ENCODE measurements at places on chromosomes 1 and 21.

DNA sequence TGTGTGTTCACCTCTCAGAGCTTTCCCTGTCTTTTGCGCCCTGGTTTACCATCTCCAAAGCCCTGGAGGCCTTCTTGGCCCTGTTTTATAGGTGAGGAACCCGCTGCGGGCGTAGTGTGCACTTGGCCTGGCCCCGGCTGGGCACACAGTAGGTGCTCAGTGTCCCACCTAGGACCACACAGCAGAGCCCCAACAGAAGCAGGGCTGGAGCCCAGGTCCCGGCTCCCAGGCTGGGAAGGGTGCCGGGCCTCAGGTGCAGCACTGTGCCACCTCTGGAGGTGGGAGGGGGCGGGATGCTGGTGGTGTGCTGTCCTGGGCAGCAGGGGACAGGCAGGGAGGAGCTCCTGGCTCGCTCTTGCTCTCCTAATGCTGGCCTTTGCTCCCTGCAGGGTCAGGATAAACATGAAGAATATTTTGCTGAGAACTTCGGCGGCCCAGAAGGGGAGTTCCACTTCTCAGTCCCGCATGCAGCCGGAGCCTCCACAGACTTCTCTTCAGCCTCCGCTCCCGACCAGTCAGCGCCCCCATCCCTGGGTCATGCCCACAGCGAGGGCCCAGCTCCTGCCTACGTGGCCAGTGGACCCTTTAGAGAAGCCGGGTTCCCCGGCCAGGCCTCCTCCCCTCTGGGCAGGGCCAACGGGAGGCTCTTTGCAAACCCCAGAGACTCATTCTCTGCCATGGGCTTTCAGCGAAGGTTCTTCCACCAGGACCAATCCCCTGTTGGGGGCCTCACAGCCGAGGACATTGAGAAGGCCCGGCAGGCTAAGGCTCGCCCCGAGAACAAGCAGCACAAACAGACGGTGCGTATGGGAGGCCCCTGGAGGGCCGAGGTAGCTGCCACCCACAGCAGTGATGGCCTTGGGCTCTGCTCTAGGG, 24.8 kb downstream of the COQ8A start:
- no peaks in the 10 kb centered on the region for H3K27me3 ChIP-seq
- H3K36me3 ChIP-seq = peaks cover 15% of the 10 kb centered on the region
- no peaks in the 10 kb centered on the region for H3K4me1 ChIP-seq
- H3K27ac ChIP-seq = no peak overlapping the region

GRCh38 chr1:3029481-3029961, 8.3 kb downstream of the ACTRT2 start:
- peaks cover 5% of the 10 kb centered on the region for H3K27me3 ChIP-seq
- no peaks in the 10 kb centered on the region for H3K4me1 ChIP-seq
- no peak overlapping the region for H3K4me3 ChIP-seq
- H3K36me3 ChIP-seq = no peaks in the 10 kb centered on the region

DNA sequence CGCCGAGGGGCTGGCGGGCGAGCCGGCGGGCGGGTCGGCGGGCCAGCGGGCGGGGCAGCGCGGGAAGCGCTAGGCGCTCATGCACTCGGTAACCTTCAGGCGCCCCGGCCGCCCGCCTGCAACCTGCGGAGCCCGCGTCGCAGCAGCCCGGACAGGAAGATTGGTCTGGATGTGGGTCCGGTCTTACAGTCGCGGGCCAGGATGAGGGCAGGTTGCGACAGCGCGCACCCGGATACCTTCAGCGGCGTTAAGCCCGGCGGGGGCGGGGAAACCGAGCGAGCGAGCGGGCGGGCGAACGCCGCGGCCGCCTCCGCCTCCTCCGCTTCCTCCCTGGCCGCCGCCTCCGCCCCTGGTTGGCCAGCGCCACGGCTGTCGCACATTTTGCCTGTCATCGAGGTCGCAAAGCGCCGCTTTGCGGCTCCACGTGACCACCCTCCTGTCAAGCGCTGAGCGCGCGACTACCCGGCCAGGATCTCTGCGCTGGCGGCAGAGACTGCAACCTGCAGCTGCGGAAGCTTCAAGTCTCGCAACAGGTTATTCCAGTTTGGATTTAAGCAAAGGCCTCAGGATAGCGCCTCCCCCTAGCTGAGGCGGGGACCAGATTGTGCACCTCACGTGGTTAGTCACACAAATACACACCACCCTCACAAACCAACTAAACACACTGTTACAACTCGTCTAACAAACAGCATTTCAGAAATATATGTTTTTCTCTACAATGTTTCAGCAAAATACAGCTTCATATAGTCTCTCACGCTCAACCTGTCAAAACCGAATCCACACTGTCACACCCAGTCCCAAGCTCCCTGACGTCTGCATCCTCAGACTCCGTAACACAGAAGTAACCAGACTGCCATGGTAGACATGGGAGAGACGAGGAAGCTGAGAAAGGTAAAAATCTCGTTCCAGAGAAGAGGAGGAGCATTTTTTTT, at the start of gene FAF1:
TSS of gene FAF1 (minus strand) at position 355 of the 932 bp plus-strand sequence. CDS start 456 bp downstream, outside the sequence.
- no peaks in the 10 kb centered on the region for H3K36me3 ChIP-seq
- peaks cover 18% of the 10 kb centered on the region for H3K27me3 ChIP-seq
- DNase-seq = peak; percentile 98
- H3K4me3 ChIP-seq = peak within 1 kb of the TSS; percentile 89
- peak within 1 kb of the TSS; percentile 96 for H3K27ac ChIP-seq

DNA sequence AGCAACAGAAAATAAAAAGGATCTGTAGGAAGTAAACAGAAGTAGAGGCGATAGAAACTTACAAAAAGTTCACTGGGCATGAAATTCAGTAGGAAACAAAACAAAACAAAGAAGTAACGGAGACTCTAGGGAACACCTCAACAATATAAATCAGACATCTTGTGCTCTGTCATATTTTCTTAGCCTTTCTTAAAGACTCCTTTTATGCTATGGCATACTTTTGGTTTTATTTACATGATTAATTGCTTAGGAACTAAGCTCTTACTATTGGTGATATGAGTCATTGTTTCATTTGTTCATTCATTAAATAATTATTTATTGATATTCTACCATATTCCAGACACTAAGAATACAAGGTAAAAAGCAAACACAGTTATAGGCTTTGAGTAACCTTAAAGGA, 126.6 kb downstream of the KCNT2 start:
- H3K4me3 ChIP-seq = no peak overlapping the region
- peaks cover 2% of the 10 kb centered on the region for H3K4me1 ChIP-seq
- H3K27me3 ChIP-seq = no peaks in the 10 kb centered on the region
- H3K36me3 ChIP-seq = peaks cover 18% of the 10 kb centered on the region
- no peak for DNase-seq

DNA sequence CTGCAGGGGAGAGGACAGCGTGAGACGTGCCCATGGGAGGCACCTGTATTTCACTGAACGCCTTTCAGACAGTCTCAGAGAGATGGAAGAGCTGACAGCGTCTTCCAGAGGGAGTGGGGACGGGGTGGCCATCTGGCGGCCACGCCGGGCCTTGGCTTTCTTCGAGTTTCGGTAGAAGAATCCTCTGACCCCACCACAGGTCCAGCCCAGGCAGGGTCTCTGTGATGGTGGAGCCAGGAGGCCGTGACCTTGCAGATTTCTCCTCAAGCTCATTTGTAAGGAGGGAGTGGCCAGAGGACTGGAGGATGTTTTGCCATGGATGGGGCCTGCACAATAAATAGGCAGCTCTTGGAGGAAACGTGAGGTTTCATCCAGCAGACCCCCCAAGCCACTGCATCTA, 47.6 kb upstream of the ADARB1 start:
- no peaks in the 10 kb centered on the region for H3K36me3 ChIP-seq
- peaks cover 12% of the 10 kb centered on the region for H3K4me1 ChIP-seq
- H3K4me3 ChIP-seq = no peak overlapping the region
- H3K27me3 ChIP-seq = peaks cover 28% of the 10 kb centered on the region
- peak overlapping the region; percentile 10 for H3K27ac ChIP-seq

DNA sequence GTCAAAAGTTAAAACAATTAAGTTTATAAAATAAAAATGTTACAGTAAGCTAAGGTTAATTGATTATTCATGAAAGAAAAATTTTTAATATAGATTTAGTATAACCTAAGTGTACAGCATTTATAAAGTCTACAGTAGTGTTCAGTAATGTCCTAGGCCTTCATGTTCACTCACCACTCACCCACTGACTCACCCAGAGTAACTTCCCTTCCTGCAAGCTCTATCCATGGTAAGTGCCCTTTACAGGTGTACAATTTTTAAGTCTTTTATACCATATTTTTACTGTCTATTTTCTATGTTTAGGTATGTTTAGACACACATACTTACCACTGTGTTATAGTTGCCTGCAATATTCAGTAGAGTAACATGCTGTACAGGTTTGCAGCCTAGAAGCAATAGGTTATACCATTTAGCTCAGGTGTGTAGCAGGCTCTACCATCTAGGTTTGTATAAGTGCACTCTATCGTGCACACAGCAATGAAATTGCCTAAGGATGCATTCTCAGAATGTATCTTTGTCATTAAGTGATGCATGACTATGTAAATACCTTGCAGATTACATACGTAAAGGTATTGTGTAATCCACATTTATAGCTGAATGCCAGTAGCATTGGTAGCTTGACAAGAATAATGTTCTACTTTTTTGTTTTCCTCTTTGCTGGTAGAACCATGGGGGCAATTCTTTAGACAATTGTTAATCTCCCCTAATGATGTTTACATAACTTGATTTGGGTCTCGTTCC, 35.7 kb upstream of the GPR88 start:
- no peak overlapping the region for H3K4me3 ChIP-seq
- H3K27me3 ChIP-seq = no peaks in the 10 kb centered on the region
- H3K27ac ChIP-seq = peak overlapping the region; percentile 52
- H3K36me3 ChIP-seq = peaks cover 28% of the 10 kb centered on the region
- H3K4me1 ChIP-seq = no peaks in the 10 kb centered on the region

GRCh38 chr1:30919025-30919881, 10.7 kb upstream of the SDC3 start:
- no peak for DNase-seq
- H3K36me3 ChIP-seq = no peaks in the 10 kb centered on the region
- no peak overlapping the region for H3K4me3 ChIP-seq
- H3K27ac ChIP-seq = no peak overlapping the region

GRCh38 chr1:226576601-226577000, 28.0 kb downstream of the STUM start:
- H3K27ac ChIP-seq = peak overlapping the region; percentile 8
- peaks cover 5% of the 10 kb centered on the region for H3K27me3 ChIP-seq
- no peaks in the 10 kb centered on the region for H3K4me1 ChIP-seq
- H3K36me3 ChIP-seq = no peaks in the 10 kb centered on the region
- H3K4me3 ChIP-seq = no peak overlapping the region

- H3K4me1 ChIP-seq = no peaks in the 10 kb centered on the region
- no peak overlapping the region for H3K4me3 ChIP-seq
- no peaks in the 10 kb centered on the region for H3K36me3 ChIP-seq
- peaks cover 3% of the 10 kb centered on the region for H3K27me3 ChIP-seq
- DNase-seq = no peak
Measured at GRCh38 chr1:166675213-166675612, 164.1 kb upstream of the POGK start.

- no peak for DNase-seq
- H3K27ac ChIP-seq = no peak overlapping the region
- peaks cover 7% of the 10 kb centered on the region for H3K4me1 ChIP-seq
- no peaks in the 10 kb centered on the region for H3K27me3 ChIP-seq
Measured at GRCh38 chr1:150609732-150610131, 19.7 kb downstream of the ENSA start.

DNA sequence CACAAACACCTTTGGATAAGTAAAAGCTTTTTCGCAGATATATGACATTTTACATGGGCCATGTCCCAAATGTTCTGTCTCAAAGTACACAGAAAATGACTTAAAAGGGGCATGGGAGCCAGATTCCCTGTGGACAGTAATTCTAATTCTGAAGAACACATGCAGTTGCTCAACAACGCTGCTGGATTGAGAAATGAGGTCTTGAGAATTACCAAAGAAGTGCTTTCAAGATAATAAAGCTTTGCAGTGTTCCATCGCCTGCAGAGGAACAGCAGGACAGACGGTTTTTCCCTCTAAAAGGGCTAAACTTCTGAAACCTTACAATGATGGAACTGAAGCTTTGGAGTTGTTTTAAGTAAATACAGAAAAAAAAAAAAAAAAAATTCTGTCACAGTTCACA, 55.3 kb upstream of the HSPA13 start:
- H3K27ac ChIP-seq = no peak overlapping the region
- H3K4me1 ChIP-seq = no peaks in the 10 kb centered on the region
- H3K27me3 ChIP-seq = no peaks in the 10 kb centered on the region
- no peak overlapping the region for H3K4me3 ChIP-seq
- DNase-seq = no peak
- no peaks in the 10 kb centered on the region for H3K36me3 ChIP-seq

DNA sequence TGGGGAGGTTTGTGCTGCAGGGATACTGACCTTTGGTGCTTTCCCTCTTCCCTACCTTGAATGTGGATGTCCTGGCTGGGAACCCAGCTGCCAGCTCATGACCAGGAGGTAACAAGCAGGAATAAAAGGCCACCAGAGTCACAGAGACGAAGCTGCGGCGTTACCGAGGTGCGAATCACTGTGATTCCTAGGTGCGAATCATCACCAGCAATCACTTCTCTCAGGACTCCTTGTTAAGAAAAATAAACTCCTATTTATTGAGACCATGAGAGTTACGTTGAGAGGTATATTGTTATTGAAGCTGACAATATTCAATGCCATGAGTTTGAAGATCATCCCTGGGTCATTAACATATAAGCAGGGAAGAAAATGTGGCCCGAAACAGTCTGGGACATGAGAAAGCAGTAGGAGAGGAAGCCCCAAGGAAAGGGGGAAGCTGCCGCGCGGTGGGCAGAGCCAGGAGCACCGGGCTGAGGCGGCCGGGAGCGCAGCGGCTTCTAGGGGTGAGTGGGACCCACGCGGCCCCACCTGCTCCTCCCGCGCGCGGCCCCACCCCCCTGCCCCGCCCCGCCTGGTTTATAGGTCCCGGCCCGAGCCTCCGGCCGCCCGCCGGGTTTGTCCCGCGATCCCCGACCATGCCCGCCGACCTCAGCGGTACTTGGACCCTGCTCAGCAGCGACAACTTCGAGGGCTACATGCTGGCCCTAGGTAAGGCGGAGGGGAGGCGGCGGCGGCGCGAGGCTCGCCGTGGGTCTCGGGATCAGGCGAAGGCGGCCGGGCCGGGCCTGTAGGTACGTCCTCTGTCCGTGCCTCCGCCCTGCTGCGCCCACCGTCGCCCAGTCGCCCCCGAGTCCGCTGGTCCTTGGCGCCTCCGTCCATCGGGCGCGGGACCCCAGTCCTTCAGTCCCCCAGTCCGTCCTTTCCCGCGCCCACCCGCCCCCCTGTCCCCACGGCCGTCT, at the start of gene RBP7:
TSS of gene RBP7 (plus strand) at position 605 of the 959 bp plus-strand sequence. CDS start at position 636, 31 bp downstream.
- H3K27ac ChIP-seq = peak within 1 kb of the TSS; percentile 69
- no peaks in the 10 kb centered on the region for H3K36me3 ChIP-seq
- peaks cover 4% of the 10 kb centered on the region for H3K4me1 ChIP-seq
- peak within 1 kb of the TSS; percentile 69 for H3K4me3 ChIP-seq
- peak; percentile 18 for DNase-seq
- H3K27me3 ChIP-seq = peaks cover 38% of the 10 kb centered on the region

GRCh38 chr1:236173174-236173767, 30.9 kb downstream of the GPR137B start:
- H3K27ac ChIP-seq = no peak overlapping the region
- no peak for DNase-seq
- H3K27me3 ChIP-seq = peaks cover 3% of the 10 kb centered on the region
- H3K36me3 ChIP-seq = no peaks in the 10 kb centered on the region
- peaks cover 15% of the 10 kb centered on the region for H3K4me1 ChIP-seq

- H3K27ac ChIP-seq = no peak overlapping the region
- H3K4me3 ChIP-seq = no peak overlapping the region
- no peak for DNase-seq
- H3K36me3 ChIP-seq = peaks cover 10% of the 10 kb centered on the region
Measured at GRCh38 chr1:231357831-231358354, 19.8 kb downstream of the SPRTN start.

GRCh38 chr1:165586398-165586797, 42.6 kb downstream of the LRRC52 start:
- no peaks in the 10 kb centered on the region for H3K4me1 ChIP-seq
- no peak overlapping the region for H3K27ac ChIP-seq
- DNase-seq = no peak
- H3K4me3 ChIP-seq = no peak overlapping the region

GRCh38 chr1:4658643-4659628, 4.5 kb downstream of the AJAP1 start:
- H3K4me3 ChIP-seq = no peak overlapping the region
- no peak overlapping the region for H3K27ac ChIP-seq
- H3K4me1 ChIP-seq = peaks cover 21% of the 10 kb centered on the region
- no peak for DNase-seq
- H3K36me3 ChIP-seq = no peaks in the 10 kb centered on the region
